ENCODE measurements at places on chromosomes 2 and 18. TPM values are rescaled to one million over a fixed set of nuclear protein-coding genes. Genes with fewer than 3 reads are reported as not detected.

DNA sequence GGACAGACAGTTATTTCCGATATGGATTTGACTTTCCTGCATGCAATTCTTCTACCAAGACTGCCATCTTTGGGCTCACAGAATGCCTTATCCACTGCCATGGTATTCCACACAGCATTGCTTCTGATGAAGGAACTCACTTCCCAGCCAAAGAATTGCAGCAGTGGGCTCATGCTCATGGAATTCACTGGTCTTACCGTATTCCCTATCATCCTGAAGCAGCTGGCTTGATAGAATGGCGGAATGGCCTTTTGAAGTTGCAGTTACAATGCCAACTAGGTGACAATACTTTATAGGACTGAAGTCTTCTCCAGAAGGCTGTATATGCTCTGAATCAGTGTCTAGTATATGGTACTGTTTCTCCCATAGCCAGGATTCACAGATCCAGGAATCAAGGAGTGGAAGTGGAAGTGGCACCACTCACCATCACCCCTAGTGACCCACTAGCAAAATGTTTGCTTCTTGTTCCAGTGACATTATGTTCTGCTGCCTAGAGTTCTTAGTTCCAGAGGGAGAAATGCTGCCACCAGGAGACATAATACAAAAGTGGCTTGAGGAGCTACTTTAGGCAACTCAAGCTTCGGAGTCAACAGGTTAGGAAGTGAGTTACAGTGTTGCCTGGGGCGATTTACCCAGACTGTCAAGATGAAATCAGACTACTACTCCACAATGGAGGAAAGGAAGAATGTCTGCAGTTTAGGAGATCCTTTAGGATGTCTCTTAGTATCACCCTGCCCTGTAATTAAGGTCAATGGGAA, 23.8 kb upstream of the SMAD4 start:
- no peak for DNase-seq

GRCh38 chr2:156901373-156902031, 356.0 kb upstream of the GALNT5 start:
- no peak for DNase-seq

DNA sequence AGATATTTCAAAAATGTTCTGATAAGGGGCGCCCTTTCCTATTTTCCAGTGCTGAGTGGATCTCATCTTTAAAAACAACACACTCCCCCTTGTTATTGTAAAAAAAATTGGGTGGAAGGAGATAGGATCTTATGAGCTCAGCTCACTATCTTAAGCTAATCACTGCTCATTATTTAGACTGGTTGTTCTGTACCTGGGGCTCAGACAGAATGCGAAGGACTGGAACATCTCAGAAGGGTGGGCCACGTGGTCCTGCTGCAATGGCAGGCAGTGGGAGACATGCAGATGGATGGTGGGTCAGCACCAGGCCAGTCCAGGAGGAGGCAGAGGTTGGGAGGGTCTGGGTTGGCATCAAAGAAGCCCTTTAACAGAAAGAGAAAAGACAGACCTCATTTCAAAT, 48.3 kb upstream of the GPR155 start:
- no peak for DNase-seq

- peak; percentile 33 for DNase-seq
Measured at GRCh38 chr2:166361351-166362153, 14.2 kb downstream of the SCN9A start.

- DNase-seq, result peak; percentile 16
Measured at GRCh38 chr2:118169359-118170005, 81.2 kb downstream of the INSIG2 start.

GRCh38 chr2:14678761-14679160, 46.2 kb downstream of the LRATD1 start:
- peak; percentile 46 for DNase-seq

DNA sequence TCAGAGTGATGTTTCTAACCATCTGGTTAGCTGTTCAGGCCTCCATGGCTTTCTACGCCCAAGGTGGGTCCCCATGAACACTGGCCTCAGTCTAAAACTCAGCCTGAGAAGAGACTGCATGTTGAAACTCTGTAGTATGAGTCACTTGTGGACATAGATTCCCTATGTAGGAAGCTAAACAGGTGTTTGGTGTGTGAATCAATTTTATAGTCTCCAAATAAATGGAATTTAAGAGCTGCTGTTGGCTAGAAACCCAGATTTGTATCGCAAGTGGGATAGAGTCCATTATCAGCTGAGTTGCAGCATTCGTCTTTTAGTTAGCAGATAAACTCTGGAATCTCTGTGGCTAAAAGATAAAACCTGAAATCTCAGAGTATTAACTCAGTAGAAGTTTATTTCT, 131.4 kb downstream of the KCNS3 start:
- no peak for DNase-seq

- DNase-seq, result no peak
Measured at GRCh38 chr2:223918671-223919134, 26.4 kb downstream of the WDFY1 start.

- peak; percentile 37 for DNase-seq
Measured at GRCh38 chr2:27857417-27858172, 32.6 kb downstream of the RBKS start.

DNA sequence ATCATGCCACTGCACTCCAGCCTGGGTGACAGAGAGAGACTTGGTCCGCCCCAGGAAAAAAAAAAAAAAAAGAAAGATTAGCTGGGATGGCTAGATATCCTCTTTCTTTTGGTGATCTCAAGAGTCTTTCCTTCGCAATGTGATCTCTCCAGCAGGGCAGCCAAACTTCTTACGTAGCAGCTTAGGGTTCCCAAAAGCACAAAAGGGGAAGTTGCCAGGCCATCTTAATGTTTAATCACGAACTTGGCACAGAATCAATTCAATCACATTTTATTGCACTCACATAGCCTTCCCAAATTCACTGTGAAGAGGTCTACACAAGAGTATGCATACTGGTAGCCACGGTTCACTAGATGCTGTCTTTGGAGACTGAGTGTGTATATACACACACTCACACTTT, 53.1 kb downstream of the VIL1 start:
- no peak for DNase-seq

DNA sequence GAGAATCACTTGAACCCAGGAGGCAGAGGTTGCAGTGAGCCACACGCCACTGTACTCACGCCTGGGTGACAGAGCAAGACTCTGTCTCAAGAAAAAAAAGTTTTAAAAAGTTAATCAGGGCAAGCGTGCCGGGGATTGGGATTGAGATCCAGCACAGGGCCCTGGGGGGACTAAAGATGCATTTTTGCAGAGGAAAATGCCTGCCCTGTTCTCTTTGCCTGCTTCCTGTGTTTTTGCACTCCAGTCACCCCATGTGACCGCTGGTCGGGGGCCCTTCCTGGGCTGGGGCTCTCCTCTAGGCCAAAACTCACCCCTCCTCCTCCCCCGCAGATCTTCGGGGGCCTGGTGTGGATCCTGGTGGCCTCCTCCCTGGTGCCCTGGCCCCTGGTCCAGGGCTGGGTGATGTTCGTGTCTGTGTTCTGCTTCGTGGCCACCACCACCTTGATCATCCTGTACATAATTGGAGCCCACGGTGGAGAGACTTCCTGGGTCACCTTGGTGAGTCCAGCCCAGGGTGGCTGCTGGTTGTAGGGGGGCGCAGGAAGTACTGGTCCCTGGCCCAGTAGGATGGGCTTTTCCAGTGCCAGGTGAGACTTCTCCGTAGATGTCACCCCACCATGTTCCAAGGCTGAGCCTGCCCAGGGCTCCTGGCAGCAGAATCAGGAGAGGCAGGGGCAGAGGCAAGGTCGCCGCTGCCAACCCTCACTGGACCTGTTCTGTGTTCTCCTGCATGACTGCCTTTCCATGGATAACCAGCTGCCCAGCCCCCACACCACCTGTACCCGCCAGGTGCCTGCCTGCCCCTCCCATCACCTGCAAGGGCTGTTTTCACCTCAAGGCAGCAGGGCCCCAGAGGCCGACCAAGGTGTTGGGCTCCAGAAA, 22.4 kb downstream of the MAL start:
- no peak for DNase-seq

- no peak for DNase-seq
Measured at GRCh38 chr2:51720826-51721225, 688.9 kb upstream of the NRXN1 start.

DNA sequence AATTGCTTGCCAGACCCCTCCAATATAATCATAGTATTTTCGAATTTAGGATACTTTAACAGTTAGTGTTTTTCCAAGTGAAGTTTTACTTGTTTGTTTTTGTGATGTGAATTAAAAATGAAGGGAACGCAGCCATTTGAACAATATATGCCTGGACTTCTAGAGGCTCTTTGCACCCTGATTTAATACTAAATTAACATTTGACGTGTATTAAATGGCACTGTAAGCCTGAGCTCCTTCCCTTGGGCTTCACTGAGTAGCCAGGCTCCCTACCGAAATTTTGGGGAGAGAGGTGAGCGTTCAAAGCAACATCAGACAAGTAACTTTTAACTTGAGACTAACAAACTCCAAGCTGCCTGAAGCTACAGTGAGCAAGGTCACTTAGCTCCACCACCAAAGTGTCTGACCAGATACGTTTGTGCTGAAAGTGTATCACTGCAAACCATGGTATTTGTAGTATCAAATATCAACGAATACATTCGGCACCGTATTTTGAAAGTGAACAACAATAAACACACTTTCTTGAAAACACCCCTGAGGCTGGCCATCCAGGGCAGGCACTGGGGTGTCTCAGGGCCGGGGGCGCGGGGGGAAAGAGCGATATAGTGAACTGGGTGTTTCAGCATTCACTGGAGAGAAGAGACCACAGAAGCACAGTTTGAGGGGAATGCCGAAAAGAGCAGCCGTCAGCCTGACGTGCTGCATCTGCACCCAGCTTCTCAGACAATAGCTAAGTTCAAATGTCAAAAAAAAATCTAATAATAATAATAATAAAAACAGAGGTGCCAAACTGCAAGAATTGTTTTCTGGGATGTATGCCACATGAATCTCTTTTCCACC, 7.7 kb upstream of the POU3F3 start:
- DNase-seq, result no peak

- DNase-seq, result no peak
Measured at GRCh38 chr18:77676910-77677309, 427.3 kb downstream of the GALR1 start.

DNA sequence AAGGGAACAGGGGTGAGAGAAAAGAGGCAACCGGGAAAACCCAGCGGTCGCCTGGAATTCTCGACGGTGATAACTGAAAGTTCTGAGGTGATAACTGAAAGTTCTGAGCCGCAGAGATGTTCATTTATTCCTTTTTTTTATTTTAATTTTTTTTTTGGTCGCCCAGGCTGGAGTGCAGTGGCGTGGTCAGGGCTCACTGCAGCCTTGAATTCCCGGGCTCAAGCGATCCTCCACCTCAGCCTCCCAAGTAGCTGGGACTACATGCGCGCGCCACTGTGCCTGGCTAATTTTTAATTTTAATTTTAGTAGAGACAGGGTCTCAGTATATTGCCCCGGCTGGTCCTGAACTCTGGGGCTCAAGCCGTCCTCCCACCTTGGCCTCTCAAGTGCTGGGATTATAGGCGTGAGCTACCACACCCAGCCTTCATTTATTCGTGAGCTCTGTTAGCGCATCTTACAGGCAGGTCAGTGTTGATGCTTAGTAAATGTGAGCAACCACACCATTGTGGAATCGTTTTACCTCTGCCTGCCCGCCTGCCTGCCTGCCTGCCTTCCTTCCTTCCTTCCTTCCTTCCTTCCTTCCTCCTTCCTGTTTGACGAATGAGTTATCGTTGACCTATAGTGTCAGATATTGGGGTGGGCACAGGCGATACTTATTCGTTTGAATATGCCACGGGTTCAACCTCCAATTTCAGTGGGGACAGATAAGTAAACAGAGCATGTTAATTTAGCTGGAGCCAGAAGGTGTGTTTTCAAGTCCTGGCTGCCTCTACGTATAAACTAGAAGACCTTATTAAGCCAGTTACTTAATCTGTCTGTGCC, 557 bp upstream of the E2F6 start:
- no peak for DNase-seq

GRCh38 chr18:57469884-57470283, 34.7 kb downstream of the ONECUT2 start:
- no peak for DNase-seq

DNA sequence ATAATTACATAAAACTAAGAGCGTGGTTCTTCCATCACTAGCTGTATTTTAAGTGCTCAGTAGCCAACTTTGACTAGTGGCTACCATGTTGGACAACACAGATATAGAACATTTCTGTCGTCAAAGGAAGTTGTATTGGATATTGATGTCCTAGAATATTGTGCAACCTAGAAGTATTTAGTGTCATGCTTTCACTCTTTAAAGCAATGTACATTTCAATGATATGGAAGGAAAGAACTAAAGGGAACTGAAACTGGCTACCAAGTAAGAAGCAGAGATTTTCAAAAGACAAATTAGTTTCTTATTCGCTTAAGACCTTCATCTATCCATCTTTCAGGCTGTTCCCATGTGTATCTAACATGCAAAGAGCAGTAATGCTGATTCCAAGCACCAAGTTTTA, 85.4 kb upstream of the EML6 start:
- no peak for DNase-seq

DNA sequence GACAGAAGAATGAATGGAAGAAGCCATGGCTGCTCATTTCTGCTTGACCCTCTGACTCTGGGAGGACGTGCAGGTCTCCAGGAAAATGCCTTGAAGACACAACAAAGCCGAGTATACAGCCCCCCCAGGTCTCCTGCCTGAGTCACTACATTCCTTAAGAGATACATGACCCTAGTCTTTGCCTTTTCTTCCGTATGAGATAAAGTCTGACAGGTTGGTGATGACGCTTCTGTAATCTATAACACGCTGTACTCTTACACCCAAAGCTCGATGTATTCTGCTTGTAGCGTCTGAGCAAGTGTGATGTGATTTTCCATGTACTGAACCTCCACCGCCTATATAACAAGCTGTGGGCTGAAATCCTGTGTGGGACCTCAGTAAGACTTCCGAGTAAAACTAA, 77.3 kb downstream of the KCTD1 start:
- DNase-seq, result no peak

GRCh38 chr18:68723539-68723938, 8.6 kb upstream of the TMX3 start:
- DNase-seq, result no peak

GRCh38 chr2:45577441-45577840, 33.6 kb downstream of the SRBD1 start:
- DNase-seq, result no peak

DNA sequence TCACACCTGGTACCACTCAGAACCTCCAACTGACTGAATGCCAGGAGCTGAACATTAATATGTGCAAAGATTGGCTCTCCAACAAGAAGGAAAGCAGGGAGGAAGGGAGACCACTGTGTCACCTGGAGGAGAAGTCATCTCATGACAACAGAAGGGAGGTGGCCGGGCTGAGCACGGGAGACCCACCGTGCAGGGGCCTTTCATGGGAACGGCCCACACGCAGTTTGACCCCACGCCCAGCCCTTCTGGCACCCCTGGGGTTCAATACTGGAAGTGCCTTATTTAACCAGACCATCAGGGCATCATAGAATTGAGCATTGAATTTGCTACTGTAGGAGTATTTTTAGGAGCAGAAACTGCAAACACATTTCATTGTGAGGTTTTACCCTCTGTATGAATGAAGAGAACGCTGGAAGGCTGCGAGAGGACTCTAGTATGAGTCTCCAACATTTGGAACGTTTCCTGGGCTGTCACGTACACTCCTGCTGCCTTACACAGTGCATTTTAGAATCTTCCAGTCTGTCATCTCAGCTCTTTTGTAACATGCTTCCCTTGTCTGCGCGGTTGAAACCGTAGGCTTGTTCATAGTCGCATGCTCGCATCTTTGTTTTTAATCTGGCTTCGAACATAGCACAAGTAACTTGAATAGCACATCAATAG, 132.1 kb downstream of the NFATC1 start:
- no peak for DNase-seq

The LAMA1 gene
- total RNA-seq, result 9.6 TPM

The CCDC102B gene
- 3.5 TPM for total RNA-seq

The TMEM37 gene
- total RNA-seq, result 0.17 TPM

The ANKRD44 gene
- total RNA-seq, result 6.9 TPM

The SF3B6 gene
- total RNA-seq, result 180 TPM

The SMCHD1 gene
- total RNA-seq, result 50.7 TPM

The TEKT4 gene
- total RNA-seq, result not detected

The C18orf54 gene
- total RNA-seq, result 5.5 TPM

The UGT1A8 gene
- total RNA-seq, result not detected

All from MCF 10A (cell line).